Motor neuron (in vitro differentiated cells): ENCODE measurements at places on chromosomes 2 and 18. TPM values are rescaled to one million over a fixed set of nuclear protein-coding genes. Genes with fewer than 3 reads are reported as not detected.

Gene CREG2
- total RNA-seq: 0.27 TPM in 1 of 2 replicates, not detected in the other

Gene APLF
- 2.0 and 2.3 TPM in 2 replicates for total RNA-seq

DNA sequence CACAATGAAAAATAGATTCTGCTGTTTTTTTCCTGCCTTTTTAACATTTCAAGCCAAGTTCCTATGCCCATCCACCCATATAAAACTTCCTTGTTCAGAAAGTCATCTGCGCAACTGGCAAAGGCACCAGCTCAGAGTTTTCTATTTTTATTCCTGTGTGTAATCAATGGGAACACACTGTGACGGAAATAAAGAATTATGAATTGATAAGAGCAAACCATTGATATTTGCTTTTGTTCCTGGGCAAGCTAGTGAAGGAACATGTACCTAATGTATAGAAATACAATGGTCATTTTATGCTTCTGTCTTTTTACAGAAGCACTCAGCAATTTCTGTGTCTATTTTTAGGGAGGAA, 30.8 kb upstream of the AAK1 start:
- no peak for ATAC-seq

DNA sequence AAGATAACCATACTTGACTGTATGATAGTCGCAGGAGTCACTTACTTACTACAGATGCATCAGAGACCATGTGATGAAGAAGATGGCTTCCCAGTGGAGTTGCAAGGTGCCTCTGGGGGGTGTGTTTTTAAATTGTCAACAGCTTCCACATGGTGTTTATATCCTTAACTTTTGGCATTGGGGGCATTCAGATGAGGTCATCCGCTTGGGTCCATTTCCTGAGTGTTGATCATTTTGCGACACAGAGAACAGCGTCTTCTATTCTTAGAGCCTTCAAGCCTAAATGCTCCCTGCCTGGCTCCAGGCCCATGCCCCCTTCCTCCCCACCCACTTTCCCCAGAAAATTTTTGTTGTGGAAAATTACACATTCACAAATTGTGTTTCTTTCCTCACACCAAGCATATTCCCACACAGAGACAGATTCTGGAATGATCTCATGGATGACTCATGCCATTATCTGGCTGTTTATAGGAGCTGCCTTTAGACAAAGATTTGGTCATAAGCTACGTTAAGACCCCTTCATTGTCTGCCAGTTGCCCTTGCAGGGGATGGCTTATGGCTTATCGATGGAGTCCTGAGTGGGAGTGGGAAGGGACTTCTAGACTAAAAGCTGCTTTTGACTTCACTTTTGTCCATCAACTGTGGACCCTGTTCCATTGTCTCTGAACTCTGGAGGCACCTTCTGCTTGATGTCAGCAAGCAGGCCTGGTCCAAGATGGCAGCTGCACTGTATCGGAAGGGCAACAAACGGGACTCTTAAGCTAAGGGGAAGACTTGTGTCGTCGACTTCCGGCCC, 91.8 kb downstream of the CABLES1 start:
- ATAC-seq: peak; percentile 5

- no peak for ATAC-seq
These were observed 133.4 kb downstream of the CABLES1 start for GRCh38 chr18:23268641-23269040.

DNA sequence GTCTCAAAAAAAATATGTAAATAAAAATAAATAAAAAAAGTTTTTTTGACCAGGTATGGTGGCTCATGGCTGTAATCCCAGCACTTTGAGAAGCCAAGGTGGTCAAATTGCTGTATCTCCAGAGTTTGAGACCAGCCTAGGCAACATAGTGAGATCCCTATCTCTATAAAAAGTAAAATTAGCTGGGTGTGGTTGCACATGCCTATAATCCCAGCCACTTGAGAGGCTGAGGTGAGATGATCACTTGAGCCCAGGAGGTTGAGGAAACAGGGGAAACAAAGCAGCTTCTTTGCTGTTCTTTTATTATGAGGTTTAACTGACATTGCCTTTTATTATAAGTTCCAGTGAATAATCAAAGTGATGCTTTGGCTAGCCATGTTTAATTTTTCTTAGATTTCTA, 25.0 kb downstream of the ACTR2 start:
- ATAC-seq: no peak
